NCI-H526 treated with DMSO at 0.1 percent for 48 hours (cell line): ENCODE measurements at places on chromosomes 5 and 9.

DNA sequence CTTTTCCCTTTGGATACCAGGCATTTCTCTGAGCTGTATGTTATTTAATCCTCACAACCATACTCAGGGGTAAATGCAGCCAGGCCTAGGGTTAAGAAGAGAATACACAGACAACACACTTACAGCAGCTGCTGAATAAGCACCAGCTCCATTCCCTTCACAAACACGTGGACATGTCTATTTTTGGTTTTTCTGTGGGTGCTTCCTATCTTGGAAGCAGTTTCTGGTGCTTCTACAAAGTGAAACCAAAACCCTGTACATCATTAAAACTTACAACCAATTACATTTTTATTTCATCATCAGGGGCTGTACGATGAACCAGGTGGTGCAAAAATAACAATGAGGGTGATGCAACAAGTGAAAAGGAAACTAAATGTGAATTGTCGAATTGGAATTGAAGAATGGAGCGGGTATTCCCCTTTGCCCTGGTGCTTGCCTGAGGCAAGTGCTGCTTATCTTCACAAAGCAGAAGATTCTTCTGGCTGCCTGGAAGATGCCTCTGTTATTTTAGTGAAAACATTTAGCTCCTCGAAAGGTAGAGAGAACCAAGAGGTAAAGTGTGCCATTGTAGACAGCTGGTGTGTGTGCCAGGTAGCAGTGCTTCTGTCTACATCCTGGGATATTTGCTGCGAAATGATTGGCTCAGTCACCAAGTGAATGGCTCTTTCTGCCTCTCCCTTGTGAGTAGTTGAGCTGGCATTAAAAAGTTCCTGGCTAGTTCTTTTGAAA, 18.6 kb upstream of the IFNB1 start:
- no peak for DNase-seq

GRCh38 chr5:120293796-120294195, 170.3 kb upstream of the PRR16 start:
- no peak for DNase-seq

- DNase-seq, result no peak
Observed at GRCh38 chr5:16855485-16855884, 80.6 kb downstream of the MYO10 start.

DNA sequence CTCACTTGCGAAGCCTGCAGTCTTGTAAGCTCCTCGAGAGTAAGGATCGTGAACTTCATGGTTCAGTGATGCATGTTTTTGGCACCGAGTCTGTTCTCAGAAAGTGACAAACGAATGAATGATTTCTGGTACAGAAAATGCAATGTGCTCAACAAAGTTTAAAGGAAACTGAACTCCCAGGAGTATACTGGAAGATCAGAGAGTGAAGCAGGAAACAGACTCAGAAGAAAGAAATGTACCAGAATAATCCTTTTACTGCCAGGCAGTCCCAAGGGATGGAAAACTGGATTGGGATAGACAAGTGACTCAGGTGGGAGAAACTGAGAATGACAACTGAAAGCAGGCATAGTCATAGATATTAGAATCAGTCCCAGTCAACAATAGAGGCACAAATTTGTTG, 420.6 kb downstream of the CTNND2 start:
- no peak for DNase-seq

GRCh38 chr9:81234924-81235610, 454.3 kb downstream of the TLE1 start:
- DNase-seq, result no peak

DNA sequence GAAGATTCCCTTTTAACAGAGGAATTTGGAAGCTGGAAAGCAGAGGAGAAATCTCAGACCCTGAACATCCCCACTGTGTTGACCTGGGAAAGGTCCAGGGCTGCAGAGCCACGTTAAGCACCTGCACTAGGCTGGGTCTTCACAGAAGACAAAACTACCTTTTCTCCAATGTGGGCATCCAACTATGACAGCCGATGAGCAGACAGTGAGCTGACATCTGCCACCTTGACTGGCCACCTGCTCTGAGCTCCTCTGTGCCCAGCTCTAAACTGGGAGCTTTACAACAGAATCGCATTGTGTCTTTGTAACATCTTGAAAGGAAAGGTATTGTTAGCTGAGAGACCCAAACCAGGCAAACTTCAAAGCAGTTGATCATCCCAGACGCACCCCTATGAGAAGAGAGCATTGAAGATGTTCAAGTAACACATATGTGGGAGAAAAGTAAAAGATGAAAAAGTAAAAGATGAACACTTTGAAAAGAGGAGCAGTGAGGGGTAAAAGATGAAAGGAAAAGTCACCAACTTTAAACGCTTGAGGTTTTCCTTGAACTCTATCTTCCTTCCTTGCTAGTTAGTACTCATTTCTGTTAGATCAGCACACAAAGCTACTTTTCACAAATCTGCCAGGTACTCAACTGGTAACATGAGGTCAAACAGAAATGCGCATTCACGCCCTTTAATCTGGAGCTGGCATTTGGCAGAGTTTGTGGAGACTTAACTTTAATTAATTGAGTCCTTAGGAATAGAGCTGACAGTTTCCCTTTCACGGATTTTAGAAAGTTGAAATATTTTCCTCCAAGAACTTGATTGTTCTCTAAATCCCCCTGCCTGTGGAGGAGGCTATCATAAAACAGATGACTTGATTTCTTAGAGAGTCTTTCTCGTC, 53.2 kb upstream of the CTXN3 start:
- no peak for DNase-seq

DNA sequence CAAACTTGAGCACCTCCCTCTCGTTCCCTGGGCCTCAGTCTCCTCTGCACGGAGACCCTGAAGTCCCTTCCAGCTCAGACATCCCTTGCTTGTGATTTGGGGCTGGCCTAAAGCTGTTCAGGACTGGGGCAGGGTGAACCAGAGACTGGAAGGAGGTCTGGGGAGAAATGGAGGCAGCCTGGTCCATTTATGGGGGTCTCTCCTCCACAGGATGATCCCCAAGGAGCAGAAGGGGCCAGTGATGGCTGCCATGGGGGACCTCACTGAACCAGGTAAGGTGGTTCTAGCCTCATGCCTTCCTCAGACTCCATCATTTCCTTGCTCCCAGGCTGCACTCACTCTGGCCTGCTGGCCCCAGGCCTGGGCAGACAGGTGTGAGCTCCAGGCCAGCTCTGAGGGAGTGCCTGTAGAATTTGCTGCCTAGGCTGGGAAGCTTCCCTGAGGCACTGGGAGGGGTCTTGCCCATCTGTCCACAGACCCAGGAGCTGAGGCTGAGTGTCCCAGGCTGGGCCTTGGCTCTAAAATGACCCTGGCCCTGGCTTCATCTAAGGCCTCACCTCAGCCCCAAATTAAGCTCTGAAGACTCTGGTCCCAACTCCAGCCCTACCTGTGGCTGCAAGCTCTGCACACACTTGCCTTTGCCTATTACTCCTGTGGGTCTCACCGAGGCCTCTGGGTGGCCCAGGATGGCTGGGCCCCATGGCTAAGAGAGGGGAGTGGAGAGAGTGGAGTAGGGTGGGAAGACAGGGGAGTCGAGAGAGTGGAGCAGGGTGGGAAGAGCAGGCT, 1.9 kb downstream of the MYOZ3 start:
- DNase-seq, result no peak

- DNase-seq, result no peak
Observed at GRCh38 chr9:100505564-100506159, 32.7 kb downstream of the TMEFF1 start.

DNA sequence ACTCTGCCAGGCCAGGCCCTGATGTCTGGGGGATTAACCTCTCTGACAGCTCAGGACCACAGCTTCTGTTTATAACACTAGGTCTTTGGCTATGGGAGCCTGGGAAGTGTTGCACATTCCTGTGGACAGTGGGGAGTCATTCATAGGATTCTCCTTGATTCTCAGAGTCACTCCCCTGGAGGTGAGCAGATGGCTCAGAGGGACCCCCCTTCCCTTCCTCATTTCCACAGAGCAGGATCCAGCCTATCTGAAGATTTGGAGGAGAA, 60.2 kb downstream of the NRG2 start:
- DNase-seq, result no peak

- no peak for DNase-seq
Observed at GRCh38 chr9:121105531-121105930, 30.8 kb downstream of the CNTRL start.

DNA sequence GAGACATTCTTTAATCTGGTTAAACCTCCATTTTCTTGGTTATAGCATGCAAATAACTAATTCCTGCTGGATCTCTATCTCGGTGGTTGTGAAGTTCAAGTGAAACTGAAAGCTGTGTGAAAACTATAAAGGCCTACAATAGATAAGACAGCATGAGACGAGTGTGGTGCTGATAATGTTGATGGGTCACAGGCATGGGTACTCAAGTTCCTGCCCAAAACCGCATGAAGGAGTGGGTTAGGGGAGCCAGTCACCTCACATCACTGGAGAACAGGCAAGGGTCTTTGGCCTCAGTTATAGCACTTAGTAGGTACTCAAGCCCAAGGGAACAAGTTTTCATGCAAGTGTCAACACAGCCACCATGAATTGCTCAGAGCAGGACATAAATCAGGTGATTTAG, 16.7 kb downstream of the HMHB1 start:
- DNase-seq, result no peak
